Epithelial cell of proximal tubule (primary cell): ENCODE measurements at places on chromosomes 5 and 9. TPM values are rescaled to one million over a fixed set of nuclear protein-coding genes. Genes with fewer than 3 reads are reported as not detected.

GRCh38 chr9:133151041-133151440 lies 12.7 kb downstream of the GBGT1 start:
- no peak for DNase-seq

- DNase-seq: no peak
These were observed 42.9 kb upstream of the ALDOB start for GRCh38 chr9:101478444-101478843.

DNA sequence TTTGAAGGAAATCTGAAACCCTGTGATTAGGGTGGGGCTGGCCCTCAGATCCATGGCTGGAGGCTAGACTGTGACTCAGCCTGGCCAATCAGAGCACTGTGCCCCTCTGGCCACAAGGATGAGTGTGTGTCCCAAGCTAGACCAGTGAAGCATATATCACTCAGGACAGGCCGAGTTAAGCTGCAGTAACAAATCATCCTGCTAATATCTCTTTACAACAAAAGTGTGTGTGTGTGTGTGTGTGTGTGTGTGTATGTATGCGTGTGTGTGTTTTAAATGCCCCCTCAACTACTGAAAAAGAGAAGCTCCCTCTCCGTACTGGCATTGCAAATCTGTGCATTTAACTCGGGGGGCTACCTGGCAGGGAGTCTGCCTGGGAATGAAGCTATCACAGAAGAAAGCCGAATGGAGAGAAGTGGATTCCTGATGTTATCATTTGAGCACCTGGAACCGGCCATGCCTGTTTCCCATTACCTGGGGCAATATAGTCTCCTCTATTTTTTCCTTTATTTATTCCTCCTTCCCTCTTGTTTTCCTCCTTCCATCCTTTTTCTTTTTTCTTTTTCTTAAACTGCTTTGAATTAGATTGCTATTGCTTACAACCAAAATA lies 25.6 kb downstream of the STC2 start:
- DNase-seq: no peak

DNA sequence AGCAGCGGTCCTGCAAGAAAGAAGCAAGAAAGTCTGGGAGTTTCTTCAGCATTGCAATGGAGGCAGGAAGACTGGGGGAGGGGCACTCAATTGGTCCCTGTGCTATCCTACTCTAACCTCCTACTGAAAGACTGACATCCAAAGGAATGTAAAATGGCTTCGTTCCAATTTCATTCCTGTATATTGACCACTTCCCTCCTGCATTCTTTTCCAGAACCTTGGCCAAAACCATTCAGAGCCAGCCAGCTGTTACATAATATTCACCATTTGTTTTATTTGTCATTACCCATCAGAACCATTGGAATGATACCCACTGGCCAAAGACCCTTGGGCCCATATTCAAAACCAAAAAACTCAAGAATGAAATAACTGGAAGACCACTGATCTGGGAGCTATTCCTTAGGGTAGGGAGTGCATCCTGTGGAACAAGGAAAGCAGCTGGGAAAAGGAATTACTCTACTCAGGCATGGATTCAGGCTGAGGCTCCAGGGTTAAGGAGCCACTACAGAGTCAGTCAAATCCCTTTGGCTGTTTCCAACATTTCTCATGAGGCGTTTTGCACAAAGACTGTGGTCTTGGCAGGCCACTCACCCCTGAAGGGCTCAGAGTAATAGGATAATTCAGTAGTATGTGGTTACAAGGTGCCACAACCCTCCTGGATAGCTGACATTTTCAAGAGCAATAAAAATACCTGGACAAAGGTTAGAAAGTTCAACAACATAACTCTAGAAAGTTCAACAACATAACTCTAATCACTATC lies 148.7 kb upstream of the SLC1A3 start:
- DNase-seq: peak; percentile 26

DNA sequence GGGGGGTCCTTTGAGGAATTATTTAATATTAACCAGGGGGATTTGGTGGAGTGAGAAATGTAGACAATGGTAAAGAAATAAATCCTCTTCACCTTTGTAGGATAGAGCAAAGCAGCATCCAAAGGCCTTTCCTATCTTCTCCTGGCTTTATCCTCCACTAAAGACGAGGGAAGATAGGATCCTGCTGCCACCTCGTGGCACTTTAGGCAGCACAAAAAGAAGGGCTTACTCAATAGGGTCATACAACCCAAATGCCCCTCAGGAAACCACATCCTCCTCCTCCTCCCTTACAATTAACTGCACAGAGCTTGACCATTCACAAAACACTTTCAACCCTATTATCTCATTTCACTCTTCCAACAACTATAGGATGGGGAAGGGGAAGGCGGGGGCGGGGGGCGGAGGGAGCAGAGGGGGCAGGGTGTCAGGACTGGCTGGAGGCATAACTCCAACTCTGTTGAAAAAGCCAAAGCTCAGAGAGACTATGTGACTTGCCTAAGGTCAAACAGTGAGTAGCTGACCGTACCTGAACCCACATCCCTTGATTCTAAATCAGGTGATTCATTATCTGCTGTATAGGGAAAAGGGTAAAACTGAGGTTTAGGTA lies 45.4 kb upstream of the MYOT start:
- DNase-seq: no peak

- DNase-seq: no peak
These were observed 331.8 kb downstream of the KDM4C start for GRCh38 chr9:7089406-7090193.

Gene SPATA24
- 2.2 and 5.3 TPM in 2 replicates for total RNA-seq

- DNase-seq: no peak
These were observed 93.5 kb downstream of the MARCHF3 start for GRCh38 chr5:126936775-126937418.

DNA sequence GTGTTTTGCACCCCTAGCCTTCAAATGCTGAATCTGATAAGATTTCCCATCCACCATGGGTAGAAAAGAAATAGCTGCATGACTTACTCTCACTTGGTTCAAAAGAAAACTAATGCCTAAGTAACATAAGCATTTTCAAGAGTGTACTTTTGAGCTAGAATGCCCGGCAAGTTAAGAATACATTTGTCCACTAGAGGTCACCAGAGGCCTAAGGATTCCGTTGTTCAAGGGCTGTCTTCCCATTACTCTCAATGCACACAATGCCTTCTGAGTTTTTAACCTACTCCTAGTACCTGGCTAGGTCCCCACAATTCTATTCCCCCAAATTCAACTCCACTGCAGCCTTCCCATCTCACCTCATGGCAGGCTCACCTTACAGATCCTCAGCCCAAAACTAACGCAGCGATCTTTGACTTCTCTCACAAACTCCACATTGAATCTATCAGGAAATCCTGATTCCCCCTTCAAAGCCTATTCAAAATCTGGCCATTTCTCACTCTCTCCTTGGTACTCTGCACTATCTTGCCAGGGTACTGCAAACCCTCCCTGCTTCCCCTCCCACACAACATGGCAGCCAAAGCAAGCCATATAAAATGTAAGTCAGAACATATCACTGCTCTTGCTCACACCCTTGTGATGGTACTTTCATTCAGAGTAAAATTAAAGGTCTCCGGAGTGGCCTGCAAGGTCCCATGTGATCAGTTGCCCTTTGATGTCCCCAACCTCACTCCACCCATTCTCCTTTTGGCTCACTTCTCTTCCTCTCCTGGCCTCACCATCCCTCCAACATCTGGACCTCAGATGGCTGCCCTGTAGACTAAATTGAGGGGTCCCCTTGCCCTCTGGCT lies 13.4 kb downstream of the OXCT1 start:
- DNase-seq: no peak

- DNase-seq: no peak
These were observed 49.2 kb upstream of the SHOC1 start for GRCh38 chr9:111843971-111844370.

GRCh38 chr9:89174291-89174690 lies 4.3 kb downstream of the SHC3 start:
- DNase-seq: no peak

Gene ZNF474
- total RNA-seq: not detected in 2 replicates

GRCh38 chr5:173669483-173669882 lies 53.0 kb upstream of the BOD1 start:
- DNase-seq: no peak

Gene SLC36A2
- not detected in 2 replicates for total RNA-seq

GRCh38 chr9:113910036-113910639 lies 34.0 kb downstream of the ZNF618 start:
- DNase-seq: no peak

GRCh38 chr9:69535911-69536310 lies 136.3 kb downstream of the APBA1 start:
- no peak for DNase-seq

- no peak for DNase-seq
These were observed 66.9 kb upstream of the TMEM215 start for GRCh38 chr9:32716425-32716824.

DNA sequence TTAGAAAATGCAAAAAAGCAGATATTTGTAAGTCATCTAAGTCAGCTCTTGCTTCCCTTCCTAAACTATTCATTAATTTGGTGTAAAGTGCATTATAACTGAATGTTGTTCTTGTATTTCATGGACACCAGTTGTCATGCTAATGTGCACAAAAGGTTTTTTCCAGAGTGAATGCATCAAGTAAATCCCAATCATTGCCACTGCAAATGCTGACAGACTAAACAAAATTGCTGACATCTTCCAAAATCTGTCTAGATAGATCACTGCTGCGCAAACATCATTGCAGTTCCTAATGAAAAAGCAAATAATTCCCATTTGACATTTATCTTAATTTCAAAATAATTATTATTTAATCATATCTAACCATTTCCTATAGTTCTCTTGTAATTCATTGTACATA lies 161.7 kb downstream of the PDE4D start:
- no peak for DNase-seq

DNA sequence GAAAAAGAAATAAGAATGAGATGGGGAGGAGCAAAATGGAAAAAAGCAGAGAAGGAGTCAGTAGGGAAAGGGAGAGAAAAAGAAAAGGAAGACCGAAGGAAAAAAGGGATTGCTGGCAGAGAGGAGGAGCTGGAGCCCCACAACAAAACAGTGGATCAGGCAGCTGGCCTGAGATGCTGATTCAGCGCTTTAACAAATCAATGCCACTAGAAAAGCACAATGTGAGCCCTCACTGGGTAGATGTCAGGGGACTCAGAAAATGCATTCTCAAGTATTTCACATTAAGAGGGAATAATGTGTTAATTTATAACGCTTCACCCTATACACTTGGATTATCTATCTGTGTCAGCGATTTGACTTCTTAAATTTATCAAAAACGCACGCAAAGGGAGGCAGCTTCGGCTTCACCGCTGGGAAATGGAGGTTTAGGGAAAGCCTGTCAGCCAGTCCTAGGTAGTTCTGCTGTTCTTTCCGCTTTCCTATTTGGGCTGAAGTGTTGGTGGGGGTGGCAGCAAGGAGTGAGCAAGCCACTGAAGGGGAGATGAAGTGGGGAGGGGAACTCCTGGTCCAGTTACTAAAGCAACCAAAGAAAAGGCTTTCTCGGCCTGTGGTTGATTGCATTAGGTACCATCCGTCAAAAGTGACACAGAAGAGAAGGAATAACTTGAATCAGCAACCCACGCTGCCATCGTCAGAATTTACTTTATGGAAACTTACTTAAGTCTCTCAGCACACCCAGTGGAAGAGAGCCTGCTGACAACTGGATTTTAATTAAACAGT lies 161.6 kb downstream of the BNC2 start:
- DNase-seq: no peak

GRCh38 chr9:137689745-137690529 lies 71.1 kb downstream of the EHMT1 start:
- DNase-seq: no peak

DNA sequence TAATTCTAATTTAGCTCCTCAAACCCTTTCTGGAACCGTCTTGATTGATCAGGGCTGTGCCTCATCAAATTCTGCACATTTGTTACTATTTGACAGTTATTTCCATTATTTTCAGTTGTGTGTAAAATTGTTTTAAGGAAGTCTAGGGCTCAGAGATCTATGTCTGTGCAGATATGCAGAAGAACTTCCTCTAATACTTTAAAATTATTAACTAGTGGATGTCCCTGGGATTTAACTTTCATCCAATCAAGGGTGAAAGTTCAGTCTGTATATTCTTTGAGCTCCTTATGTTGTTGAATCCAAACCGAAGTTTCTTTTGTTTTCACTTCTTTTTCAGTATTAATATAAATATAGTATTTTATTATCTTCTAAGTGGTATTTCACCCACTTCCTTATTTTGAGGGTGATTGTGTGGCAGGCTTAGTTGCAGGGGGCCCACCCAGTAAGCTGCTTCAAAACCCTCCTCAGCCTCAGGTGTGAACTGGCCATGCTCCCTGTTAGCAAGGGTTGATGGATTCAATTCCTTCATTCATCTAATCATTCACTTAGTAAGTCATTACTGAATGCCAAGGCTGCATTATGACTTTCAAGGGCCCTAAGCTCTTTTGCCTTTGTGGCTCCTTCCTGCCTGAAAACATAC lies 2.1 kb upstream of the CAMLG start:
- no peak for DNase-seq

- peak; percentile 33 for DNase-seq
These were observed 102.6 kb downstream of the CAAP1 start for GRCh38 chr9:26789959-26790358.

DNA sequence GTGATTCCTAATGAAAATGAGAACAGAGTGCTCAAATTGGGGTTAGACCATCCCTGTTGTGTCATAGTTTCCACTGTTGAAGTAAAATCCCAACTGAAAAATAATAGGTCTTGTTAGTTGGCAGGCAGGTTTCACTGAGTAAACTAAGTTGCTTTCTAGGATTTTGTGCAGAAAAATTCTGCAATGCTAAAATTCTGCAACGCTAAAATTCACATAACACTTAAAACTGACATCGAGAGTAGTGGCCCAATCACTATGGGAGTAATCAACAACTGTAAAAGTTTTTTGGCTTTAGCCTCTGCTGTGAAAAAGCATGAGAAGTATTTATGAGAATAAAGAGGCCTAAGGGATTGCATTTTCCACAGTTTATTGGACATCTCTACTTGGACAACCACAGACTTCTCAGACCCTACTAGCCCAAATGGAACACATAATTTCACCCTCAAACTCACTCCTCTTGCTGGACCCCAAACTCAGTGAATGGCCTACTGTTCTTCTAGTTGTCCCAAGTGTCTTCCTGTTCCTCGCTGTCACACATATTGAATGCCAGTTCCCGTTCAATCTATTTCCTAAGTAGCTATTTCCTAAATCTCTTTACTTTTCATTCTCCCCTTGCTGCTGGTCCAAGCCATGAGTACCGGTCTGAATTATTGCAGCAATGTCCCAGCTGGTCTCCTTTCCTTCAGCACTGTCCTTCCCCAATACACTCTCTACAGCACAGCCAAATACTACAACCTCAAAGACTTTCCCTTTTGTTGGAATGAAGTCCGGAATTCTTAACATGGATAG lies 355.4 kb downstream of the PDE4D start:
- DNase-seq: no peak

Gene PDGFRB
- 2.2 and 4.6 TPM in 2 replicates for total RNA-seq

DNA sequence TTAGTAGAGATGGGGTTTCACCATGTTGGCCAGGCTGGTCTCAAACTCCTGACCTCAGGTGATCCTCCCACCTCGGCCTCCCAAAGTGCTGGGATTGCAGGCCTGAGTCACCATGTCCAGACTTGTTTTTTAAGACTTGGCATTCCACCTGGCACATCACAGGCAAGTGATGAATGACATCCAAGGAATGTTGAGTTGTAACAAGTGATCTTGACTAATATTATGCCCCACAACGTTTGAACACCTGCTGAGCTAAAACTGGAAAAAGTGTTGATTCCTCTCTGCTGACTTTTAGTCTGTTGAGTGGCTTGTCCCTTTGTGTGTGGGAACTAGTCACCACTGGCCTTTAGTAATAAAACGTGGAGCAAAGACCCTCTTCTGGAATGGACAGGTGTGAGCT lies 54.6 kb downstream of the SUB1 start:
- DNase-seq: peak; percentile 35

Gene BBLN
- total RNA-seq: 194 and 269 TPM in 2 replicates
